ENCODE measurements at places on chromosomes 12 and 14.
A peak's percentile ranks its signal among the peaks of the same experiment; 100 is the strongest.

- no peak for DNase-seq
These were observed 714.6 kb downstream of the GALC start for GRCh38 chr14:87278415-87278814.

- no peak for DNase-seq
These were observed 120.7 kb upstream of the PWP1 start for GRCh38 chr12:107564946-107565345.

DNA sequence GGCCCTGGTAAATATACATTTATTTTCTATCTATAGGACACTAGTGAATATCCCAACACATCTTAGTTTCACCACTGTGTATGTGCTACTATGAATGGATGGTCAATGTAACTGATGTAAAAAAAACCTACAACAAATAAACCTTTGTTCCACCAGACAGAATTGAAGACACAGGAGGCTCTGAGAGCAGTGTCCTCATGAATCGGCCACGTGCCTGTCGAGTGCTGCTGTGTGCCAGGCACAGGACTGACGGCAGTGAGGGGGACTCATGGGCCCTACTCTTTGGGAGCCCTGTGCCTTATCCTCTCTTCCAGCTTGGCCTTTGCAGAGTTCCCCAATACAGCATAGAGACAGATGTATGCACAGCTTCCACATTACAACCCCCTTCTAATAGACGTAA, 18.2 kb downstream of the CINP start:
- no peak for DNase-seq

GRCh38 chr12:2395354-2395977, 342.7 kb downstream of the CACNA1C start:
- peak; percentile 19 for DNase-seq

DNA sequence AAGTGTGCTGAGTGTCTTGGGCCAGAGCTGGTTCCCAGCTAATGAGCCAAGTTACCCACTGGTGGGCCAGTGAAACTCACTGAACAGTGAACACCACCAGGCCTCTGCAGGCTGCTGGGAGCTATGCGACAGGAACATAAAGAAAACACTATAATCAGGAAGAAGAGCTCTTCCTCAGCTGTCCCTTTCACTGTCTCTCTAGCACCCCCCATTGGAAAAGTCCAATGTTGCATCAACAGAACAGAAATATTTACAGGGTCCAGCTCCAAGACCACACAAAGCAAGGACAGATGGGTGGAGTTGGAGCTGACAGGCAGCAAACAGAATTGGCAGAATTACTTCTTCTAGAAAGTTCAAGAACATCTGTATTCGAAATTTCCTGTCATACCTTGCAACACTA, 903.6 kb upstream of the TMEM132C start:
- DNase-seq: peak; percentile 43

- no peak for DNase-seq
These were observed 96.9 kb downstream of the ADGRD1 start for GRCh38 chr12:131050463-131051154.

DNA sequence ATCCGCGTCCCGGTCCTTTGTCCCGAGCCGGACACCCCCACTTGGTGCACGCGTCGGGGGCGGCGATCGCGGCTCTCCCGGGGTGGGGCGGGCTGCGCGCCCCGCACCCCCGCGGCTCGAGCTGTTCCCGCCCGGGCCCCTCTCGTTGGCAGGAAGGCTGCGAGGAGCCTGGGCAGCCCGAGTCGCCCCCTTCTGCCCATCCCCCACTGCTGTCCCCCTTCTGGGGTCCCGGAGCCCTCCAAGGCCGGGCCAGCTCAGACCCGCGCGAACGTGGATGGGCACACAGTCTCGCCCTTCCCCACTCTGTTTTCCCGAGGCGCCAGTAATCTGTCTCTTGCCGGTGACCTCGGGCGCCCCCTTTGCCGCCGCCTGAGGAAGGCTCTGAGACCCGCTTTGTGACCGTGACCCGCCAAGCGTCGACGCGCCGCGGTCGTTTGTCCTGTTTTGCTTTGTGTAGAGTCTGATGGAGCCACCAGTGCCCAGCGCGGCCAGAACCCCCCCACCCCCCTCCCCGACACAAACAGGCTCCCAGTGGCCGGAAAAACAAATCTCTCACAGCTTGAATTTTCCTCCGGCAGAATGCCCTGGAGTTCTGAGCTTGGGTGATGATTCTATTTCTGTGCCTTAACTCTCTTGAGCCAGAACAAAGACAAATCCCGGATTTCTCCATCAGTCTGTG, 610 bp downstream of the C14orf132 start:
- DNase-seq: no peak

DNA sequence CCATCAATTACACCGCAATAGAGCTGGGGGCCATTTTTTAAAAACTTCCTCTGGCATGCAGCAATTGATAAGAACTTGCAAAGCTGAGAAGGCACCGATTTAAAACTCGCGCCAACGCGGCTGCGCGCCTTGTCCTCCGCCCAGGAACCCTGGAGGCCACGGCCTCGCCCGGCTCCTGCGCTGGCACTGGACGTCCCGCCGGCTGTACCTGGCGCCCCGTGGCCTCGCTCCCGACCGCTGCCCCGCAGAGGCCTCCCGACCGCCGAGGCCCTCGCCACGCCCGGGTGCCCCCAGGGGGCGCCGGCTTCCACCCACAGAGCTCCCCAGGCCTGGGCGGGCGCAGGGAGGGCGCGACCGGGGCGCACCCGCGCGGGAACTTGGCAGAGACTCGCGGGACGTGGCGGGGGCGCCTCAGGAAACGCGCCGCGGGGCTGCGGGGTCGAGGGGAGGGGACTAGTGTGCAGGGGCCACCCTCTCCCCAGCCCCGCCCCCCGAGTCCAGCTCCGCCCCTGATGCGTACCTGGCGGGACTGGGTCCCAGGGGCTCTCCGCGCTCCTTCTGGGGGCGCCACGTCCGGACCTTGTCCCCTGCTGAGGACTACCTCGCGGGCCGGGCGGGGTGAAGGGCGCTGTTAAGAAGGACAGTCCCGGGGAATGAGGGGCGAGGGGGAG, 65.7 kb downstream of the TNFAIP2 start:
- DNase-seq: no peak

DNA sequence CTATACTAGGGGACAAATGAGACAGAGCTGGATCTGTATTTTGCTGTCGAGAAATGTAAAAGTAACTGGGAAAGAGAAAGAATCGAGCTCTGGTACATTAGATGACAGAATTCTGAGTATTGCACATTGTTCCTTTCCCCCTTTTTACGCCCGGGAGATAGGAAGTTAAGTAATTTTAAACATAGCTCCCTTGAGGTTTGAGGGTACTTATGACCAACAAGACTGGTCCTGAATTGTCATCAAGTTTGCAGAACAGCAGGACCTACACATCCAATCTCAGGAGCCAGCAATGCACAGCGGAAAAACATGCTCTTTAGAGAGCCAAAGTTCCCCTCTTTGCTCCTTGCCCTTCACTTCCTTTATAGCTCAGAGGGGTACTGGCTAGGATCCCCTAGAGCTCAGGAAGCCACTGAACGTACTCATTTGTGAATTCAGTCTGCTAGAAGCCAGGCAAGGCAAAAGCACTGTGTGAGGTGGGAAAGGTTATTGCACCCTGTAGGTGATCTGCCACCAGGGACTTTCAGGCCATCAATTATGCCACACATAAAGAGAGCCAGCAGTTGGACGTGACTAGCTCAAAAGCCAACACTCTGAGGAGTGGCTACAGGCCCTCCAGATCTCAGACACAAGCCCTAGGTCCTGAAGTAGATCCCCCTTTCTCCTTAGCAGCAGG, 333.8 kb downstream of the KCNH5 start:
- DNase-seq: no peak

DNA sequence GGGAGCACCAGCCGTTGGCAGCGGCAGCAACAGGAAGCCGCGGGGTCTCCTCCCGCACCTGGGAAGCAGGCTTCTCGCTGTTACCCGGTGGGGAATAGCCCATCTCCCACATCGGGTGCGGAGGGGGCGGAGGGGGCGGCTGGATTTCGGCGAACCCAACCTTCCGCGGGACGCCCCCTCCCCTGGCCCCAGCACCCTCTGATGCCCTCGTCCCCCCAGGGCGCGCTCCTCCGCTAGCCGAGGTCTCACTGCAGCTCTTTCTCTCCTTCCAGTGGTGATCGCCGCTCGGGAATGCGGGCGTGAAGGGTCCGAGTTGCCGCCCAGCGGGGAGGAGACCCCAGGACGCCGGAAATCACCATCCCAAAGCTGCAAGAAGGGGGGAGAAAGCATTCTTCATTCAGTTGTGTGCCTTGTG, 303 bp downstream of the SAMD4A start:
- DNase-seq: no peak

GRCh38 chr12:95548056-95548538, 3.2 kb downstream of the USP44 start:
- no peak for DNase-seq

- DNase-seq: no peak
These were observed 36.8 kb upstream of the TUBA1A start for GRCh38 chr12:49225576-49226166.

- DNase-seq: no peak
These were observed 21.8 kb downstream of the CFAP251 start for GRCh38 chr12:121939992-121940766.

DNA sequence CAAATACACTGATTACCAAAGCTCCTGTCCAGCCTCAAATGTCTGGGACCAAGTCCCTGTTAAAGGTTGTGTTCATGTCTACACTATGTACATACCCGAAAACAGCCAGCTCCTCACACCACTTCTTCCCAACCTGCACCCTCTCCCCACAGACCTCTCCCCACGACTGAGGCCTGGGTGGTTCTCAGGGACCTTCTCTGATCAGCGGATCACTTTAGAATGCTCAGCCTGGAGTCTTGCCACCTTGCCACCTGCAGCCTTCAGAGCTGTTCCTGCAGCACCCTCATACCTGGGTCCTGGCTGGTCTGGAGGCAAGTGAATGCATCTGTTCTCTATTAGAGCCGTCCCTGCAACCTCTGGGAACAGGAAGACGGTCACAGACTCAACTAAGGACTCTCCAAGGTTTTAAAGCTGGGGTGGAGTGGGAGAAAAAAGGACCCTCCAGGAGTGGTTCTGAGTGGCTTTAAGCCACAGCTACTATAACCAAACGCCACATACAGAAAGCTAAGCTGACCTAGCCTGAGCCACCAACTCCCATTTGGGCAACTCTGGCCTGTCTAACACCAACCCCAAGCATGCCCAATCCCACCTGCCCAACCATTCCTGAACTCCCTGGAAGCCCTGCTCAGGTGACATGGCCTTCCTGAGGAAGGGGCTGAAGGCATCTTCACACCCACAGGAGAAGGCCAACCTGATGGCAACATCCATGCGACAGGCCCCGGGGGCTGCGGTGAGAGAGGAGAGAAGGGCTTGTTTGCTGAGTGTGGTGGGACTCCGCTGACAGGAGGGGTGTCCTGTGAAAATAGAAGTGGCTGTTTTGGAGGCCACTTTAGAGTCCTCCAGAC, 8.6 kb downstream of the KRT2 start:
- DNase-seq: no peak

GRCh38 chr14:71395151-71395604, 487.9 kb downstream of the PCNX1 start:
- no peak for DNase-seq

GRCh38 chr12:32312049-32312670, 87.2 kb upstream of the FGD4 start:
- peak; percentile 56 for DNase-seq

DNA sequence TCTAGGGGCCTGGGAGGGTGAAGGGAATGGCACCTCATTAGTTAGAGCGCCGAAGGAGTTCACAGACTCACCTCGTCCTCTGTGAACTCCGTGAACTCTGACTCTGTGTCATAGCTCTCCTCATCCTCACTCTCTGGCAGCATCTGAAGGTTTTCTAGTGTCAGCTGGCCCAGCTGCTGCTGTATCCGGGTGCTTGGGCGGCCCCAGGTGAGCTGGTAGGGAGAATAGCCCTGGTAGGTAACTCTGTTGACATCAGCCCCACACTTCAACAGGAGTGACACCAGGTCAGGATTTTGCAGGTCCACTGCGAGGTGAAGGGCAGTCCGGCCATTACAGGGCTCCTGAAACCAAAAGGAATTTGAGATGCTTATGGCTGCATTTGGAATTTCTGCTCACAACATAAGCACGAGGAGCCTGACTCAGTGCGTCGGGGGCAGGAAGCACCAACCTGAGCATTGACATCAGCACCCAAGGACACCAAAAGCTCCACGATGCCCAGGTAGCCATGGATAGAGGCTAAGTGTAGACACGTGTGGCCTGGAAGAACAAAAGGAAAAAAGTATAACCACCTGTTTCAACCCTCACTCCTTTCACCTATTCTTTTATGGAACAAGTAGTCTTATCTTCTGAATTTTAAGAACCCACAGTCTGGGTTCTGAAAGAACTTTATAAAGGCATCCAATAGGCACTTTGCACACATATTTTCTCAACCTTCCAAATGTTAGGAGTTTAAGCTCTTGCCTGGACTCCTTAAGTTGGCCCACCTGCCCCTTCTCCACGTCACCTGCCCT, 2.0 kb downstream of the NFKBIA start:
- no peak for DNase-seq

DNA sequence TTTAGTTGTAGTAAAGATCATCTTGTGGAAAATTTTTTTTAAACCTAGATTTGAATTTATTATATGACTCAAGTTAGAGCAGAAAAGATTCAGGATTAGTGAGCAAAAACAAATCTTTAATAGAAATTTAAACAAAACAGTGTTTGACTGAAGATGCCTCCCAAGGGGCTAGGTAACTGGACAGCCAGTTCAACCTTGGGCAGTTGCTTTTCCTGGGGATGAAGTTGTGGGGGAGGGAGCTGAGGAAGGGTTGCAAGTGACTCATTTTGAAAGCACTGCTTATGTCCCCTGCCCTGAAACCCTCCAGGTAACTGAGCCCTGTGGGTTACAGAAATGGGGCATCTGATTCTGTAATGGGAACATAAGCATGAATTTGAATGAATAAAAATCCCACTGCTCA, 13.1 kb downstream of the CFAP54 start:
- DNase-seq: no peak

DNA sequence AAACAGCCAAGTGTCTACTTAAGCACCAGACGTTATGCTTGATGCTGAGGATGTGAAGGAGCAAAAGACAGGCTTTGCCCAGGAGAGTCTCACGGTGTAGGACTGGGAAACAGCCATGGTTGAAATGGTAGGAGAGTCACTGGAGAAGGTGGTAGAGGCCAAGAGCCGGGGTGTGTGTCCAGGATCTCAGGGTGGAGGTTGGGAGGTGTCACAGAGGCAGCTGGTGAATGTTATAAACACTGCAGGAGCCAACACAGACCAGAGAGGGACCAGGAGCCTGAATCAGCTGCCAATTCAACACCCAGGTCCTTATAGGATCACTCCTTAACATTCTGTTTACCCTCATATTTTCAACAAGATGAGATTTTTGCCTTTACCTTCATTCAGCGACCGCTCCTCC, 7.5 kb downstream of the NID2 start:
- DNase-seq: no peak

DNA sequence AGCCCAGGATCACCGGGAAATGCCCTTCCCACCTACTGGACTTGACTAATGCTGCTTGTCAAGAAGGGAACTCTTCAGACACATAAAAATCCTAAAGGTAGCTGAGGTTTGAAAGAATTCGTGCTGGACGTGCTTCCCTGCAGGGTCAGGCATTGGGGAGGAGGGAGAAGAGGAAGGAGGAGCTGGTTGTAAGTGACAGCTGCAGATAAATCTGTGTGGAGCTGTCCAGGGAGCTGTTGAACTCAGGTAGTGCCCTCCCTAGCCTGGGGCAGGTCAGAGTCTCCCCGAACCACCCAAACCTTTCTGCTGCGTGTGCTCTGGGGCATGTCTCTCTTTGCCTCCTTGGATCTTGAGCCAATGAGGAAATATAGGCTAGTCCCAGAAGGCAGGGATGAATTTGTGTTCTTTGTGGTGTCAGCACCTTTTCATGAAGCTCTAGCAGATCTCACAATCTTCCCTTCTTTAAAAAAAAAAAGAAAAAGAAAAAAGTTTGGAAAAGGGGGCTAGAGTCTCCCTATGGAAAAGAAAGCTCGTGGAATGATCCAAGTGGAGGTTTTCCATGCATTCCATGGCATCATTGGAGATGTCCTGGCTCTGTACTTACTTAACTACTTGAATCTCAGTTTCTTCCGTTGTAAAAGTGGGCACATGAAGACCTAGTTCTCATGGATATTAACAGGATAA, 23.6 kb upstream of the FOS start:
- no peak for DNase-seq

All from MV-4-11 (cell line).